ENCODE measurements at places on chromosomes 1 and 21.
A peak's percentile ranks its signal among the peaks of the same experiment; 100 is the strongest.

DNA sequence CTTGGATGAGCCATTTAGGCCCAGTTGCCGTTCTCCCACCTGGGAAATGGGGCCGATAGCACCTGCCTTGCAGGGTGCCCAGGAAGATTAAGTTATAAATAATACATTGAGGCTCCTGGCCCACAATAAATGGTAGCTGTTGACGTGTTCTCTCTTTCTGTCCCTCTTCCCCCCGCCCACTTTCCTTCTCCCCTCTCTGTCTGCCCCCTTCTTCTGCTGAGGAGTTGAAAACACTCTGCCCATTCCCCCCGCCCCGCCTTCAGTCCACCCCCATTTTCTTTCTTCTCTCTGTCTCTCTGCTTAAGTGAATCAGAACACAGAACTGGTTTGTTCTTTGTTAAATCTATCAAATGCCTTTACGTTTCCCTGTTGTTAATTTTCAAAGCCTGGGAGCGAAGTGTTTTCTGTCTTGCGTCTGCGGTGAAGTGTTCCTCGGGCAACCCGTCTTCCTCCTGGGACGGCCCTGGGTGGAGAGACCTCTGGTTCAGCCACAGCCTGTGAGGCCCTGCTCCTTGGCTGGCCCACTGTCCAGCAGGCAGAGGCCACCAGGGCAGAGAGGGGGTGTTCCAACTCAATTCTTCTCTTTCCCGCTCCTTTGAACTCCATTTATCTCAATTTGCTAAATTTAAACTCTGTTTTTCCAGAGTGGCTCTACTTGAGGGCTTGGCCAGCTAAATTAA, 29.3 kb upstream of the SELENON start:
- DNase-seq: no peak

DNA sequence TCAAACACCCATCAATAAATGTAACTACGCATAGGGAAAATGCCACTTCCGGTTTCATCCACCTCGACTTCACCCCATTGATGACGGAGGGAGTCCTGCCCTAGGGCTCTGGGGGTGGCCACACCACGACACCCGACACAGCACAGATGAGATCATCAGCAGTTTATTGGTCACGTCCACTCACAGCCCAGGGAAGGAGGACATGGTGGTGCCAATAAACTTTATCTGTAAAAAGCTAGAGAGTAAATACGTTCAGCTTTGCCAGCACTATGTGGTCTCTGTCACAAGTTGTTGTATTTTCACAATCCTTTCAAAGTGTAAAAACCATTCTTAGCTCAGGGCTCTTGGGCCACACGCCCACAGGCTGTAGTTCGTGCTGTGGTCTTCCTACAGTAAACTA, 16.3 kb downstream of the SETD4 start:
- no peak for DNase-seq

- DNase-seq: no peak
Observed at GRCh38 chr1:4006676-4007374, 106.8 kb upstream of the C1orf174 start.

DNA sequence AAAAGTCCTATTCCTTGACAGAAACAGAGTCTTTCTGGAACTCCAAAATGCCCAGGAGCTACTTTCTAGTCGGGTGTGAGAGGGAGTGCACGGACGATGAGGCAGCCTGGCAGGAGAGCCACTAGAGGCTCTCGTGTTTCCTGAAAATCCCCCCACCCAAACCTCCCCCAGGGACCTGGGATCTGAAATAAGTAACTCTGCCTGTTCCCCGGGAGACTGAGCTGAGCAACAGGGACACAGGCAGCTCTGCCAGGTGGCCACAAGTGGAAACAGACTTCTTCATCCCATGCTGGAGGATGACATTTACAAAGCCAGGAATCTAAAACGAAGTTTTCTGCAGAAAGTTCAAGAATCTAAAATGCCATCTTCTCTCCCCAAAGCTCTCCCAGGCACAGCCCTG, 77.1 kb downstream of the ITPKB start:
- DNase-seq: no peak

DNA sequence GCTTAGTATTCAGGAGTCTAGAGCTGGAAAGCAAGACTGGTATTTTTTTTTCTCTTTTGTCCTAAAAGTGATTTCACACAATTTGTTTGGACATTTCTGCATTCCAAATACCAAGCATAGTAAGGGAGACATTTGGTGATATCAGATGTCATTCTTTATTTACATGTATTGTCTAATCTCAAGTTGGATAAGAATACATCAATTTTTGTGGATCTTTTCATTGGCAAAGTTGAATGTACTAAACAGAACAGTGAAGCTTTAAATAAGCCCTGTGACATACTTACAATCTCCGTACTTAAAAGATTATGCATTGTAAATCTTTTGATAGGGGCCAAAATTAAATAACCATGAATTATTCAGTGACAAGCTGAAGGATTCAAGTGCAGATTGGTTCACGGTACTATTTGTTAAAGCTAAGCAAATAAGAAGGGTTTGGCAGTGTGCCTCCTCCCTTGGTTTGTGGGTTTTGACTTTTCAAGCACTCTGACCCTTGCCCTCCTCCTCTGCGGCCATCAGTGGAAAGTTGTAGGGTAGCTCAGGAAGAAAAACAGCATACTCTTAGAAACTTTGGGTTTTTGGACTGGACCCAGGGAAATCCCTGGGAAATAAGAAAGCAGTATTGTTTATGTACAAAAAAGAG, 663.7 kb downstream of the ADGRL2 start:
- DNase-seq: no peak

GRCh38 chr1:117339866-117340700, 27.2 kb upstream of the MAN1A2 start:
- peak; percentile 90 for DNase-seq

DNA sequence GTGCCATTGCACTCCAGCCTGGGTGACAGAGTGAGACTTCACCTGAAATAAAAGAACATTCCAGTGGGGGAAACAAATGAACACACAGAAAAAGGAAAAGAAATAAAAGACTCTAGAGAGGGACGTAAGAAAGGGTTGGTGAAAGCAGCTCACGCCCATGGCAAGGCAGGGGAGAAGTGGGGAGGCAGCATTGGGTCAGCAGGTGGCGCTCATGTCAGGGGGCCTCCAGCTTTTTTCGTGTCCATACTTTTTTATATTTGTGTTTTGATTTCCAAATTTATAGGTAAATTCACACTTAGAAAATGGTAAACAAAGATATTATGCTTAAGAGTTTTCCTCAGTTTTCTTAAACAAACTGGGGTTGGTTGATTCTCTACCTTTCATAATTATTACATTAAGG, 45.5 kb downstream of the VPS13D start:
- DNase-seq: no peak

DNA sequence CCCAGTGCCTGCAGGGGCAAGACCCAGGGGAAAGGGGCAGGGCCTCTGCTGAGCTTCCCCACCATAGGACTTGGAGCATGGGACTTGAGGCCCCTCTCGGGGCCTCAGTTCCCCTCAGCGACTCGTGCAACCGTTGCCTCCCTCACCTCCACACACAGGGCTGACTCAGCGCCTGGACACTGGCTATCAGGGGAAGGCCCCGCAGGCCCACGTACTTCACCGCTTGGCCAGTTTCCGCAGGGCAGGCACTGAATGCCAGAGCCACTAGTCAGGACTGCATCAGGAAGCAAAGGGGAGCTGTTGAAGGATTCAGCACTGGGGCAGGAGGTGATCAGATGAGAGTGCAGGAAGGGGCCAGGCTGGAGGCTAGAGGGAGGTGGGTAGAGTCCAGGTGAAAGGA, 15.5 kb upstream of the FAM131C start:
- DNase-seq: no peak

GRCh38 chr1:150121236-150121862, 28.4 kb upstream of the PLEKHO1 start:
- DNase-seq: no peak

DNA sequence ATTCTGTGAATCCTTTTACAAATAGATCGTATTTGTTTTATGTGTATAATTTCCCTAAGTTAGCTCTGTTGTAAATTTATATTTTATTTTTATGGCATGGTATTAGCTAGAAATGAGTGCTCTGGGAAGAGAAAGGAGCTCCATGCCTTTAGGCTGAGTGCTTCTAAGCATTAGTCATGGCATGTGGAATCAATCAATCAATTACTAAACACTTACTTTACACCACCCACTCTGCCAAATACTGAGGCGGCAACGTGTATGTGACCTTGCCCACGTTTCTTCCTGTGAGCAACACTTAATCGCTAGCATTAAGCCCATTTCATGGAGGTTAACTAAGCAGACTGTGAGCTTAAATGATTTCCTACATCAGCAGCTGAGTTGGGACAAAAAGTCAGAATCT, 7.2 kb upstream of the BECN2 start:
- DNase-seq: no peak

- peak; percentile 53 for DNase-seq
Observed at GRCh38 chr1:7172804-7173203, 387.6 kb downstream of the CAMTA1 start.

DNA sequence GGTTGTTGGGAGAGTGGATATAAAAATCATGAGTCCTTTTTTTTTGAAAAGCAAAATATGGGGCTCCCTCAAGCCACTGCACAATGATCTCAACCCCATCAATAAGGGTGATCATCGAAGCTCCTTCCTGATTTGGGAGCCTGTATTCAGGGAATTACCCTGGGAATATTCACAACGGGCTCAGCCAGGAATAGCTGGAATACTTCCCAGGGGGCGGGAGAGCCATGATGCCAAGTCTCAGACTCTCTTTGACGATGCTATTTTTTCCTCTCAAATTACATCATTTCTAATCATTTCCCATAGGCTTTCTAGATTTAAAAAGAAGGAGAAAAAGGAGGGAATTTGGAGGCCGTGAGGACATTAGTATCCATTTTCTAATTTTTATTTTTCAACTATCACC, 18.4 kb downstream of the OLIG1 start:
- DNase-seq: no peak

GRCh38 chr1:157069601-157070000, 24.1 kb upstream of the ARHGEF11 start:
- DNase-seq: no peak

DNA sequence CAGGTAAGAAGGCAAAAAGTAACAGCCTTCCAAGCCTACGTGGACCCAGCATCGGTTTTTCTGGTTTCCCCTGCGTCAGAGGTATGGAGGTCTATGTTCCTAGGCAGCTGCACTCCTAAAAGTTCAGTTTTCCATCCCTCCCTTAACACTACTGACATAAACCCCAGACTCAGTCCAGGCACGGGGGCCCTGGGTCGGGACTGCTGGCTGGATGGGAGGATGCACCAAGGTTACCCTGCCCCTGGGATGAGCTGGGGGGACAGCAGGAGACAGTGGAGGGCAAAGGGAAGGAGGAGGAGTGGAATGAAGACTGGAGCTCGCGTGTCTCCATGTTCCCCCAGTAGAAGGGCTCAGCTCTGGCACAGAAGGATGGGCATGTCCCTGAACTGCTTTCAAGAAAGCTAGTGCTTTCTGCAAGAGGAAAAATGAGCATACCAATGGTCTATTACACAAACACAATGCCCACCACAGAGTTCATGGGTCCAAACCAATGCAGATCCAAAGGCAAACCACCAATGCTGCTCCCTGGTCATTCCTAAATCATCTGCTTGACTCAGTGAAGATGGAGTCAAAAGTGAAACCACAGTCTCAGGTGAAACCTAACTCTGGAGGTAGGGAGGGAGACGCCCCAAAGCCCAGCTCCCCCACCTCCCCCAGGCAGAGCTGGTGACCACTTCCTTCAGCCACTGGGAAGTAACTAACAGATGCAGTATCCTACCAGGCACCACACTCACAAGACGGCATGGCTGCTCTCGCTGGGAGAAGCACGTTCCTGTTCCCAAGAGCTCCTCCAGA, 54.9 kb downstream of the CD46 start:
- no peak for DNase-seq

DNA sequence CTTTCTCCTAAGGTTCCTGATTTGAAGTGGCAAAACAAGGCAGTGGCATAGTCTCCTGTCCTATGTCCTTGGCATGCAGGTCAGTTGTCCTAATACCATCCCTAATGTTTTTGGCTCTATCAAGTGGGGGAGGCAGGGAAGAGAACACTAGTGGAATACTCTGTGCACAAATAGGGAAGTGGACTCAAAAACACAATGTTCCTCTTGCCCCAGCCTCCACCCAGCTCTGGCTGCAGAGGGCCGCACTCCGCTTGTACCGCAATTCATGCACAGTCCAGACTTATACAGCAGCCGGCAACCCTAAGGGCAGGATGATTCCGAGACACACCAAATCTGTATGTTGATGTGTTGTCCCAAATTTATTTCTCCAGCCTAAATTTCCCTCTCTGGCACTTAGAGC, 14.5 kb downstream of the PLEKHO1 start:
- DNase-seq: no peak

GRCh38 chr1:85407746-85408377, 57.1 kb downstream of the DDAH1 start:
- DNase-seq: no peak

- no peak for DNase-seq
Observed at GRCh38 chr1:229370601-229371021, 27.8 kb upstream of the CCSAP start.

DNA sequence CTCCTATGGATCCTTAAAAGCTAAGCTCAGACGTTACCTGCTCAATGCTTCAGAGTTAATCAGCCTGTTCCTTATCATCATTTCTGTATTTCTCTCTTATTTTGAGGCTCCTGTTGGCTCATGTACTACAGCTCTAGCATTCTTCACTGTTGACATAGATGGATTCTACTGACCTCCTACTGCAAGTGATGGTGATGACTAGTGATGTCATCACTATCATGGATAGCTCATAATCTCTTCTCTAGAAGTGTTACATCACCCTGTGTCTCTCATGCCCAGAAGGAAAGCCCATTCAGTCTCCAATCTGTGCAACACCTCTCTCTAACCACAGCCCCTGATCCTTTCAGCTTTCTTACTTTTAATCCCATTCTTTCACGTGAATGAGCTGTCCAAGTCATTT, 168.2 kb upstream of the DPT start:
- no peak for DNase-seq

DNA sequence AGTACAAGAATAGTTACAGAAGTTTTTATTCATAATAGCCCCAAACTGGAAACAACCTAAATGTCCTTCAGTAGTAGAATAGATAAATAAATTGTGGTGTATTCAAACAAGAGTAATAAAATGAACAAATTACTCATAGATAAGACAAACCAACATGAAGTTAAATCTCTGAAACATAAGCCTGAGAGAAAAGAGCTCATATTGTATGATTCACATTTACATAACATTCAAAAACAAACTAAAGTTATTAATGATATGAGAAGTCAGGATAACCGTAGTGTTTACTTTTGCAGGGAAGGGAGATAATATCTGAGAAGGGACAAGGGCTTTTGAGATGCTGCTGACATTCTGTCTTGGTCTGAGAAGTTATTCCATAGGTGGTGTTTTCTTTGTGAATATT, 13.5 kb downstream of the STPG1 start:
- no peak for DNase-seq

- DNase-seq: no peak
Observed at GRCh38 chr1:29542548-29542947, 306.2 kb downstream of the PTPRU start.

- DNase-seq: no peak
Observed at GRCh38 chr1:227942716-227943261, 4.9 kb downstream of the WNT9A start.

DNA sequence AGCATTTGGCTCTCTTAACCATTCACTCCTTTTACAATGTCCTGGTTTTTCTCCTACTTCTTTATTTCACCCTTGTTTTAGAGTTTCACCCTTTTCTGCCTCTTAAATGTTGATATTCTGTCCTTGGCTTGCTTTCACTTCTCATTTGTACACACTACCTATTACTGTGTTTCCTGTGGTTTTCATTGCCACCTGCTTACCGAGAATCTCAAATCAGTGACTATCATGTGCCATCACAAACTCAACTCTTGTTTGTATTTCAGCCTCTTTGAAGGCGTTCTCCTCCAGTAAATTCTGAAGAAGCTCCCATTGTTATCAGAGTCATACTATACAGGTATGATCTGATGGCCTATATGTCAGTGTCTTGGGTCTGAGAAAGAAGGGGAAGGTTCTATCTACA, 65.7 kb downstream of the NPHS2 start:
- DNase-seq: no peak

GRCh38 chr1:109631513-109632505, 12.2 kb downstream of the AMPD2 start:
- DNase-seq: no peak

Measured in NCI-H526 (cell line).